Activated naive CD8-positive, alpha-beta T cell treated with anti-CD3 and anti-CD28 coated beads for 36 hours (primary cell): ENCODE measurements at places on chromosomes 1 and 21. TPM values are rescaled to one million over a fixed set of nuclear protein-coding genes. Genes with fewer than 3 reads are reported as not detected.

C8B gene
- total RNA-seq = not detected

- DNase-seq = no peak
Observed at GRCh38 chr1:171664976-171665375, 12.5 kb upstream of the MYOC start.

DNA sequence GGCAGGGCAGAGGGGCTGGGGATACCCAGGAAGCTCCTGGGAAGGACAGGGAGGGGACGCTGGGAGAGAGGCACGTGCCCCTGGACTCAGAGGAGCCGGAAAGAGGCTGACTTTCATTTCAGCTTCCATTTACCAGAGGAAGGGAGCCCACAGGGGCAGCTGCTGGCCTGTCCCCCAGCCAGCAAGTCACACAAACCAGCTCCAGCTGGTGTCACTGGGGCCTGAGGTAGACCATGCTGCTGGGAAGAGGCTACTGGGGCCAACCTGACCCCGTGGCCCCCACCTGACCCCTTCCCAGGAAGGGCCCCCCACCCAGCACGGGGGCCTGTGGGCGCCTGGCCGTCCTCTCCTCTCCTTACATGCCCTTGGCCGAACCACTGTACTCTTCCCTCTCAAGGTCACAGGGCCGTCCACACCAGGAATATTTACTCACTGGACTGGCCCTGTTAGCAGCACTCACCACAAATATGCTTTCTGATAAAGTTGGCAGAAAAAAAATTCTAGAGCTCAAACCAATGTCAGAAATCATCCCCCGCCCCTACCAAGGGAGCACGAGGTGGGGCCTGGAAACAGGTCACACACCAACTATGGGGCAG lies 110.5 kb downstream of the CASZ1 start:
- DNase-seq = no peak

GRCh38 chr1:222970711-222971110 lies 155.9 kb downstream of the DISP1 start:
- DNase-seq = no peak

DNA sequence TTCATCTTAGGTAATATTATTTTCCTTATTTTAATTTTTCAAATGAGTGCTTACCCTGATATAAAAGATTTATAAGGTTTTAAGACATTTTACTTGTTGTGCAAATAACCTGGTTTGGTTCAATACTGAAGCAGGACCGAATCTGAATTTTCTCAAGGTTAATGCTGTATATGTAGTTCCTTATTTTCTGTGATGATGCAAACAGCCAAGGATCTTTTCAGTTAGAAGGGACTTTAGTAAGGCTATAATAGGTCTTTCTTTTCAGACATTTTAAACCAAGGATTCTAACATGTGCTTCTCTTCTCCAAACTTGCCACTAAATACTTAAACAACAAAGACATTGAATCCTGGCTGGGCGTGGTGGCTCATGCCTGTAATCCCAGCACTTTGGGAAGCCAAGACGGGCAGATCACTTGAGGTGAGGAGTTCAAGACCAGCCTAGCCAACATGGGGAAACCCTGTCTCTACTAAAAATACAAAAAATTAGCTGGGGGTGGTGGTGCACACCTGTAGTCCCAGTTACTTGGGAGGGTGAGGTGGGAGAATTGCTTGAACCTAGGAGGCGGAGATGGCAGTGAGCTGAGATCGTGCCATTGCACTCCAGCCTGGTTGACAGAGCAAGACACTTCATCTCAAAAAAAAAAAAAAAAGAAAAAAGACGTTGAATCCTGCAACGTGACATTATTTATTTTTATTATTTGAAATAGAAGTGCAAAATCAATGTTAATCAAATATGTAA lies 3.2 kb upstream of the ARPC5 start:
- no peak for DNase-seq

SLAMF7 gene
- 152 TPM for total RNA-seq

- no peak for DNase-seq
Observed at GRCh38 chr1:229508823-229509337, 739 bp upstream of the NUP133 start.

NHLH2 gene
- total RNA-seq = not detected

UBE2J2 gene
- total RNA-seq = 70.6 TPM
